ENCODE measurements at places on chromosomes 5 and 9. TPM values are rescaled to one million over a fixed set of nuclear protein-coding genes. Genes with fewer than 3 reads are reported as not detected.

Gene JAKMIP2
- total RNA-seq, result 2.9 TPM

Gene KIF4B
- total RNA-seq, result not detected

Gene PCDHB7
- not detected for total RNA-seq

- peak; percentile 84 for DNase-seq
- H3K4me1 ChIP-seq, result peaks cover 51% of the 10 kb centered on the region
- H3K27ac ChIP-seq, result peak overlapping the region; percentile 28
- H3K4me3 ChIP-seq, result no peak overlapping the region
- H3K36me3 ChIP-seq, result peaks cover 21% of the 10 kb centered on the region
Measured at GRCh38 chr9:38017149-38017884, 51.7 kb downstream of the SHB start.

GRCh38 chr5:133341296-133341695, 271.0 kb downstream of the FSTL4 start:
- no peaks in the 10 kb centered on the region for H3K36me3 ChIP-seq
- no peak overlapping the region for H3K27ac ChIP-seq
- DNase-seq, result peak; percentile 32

GRCh38 chr5:155441849-155442248, 428.3 kb downstream of the KIF4B start:
- no peaks in the 10 kb centered on the region for H3K36me3 ChIP-seq
- DNase-seq, result no peak
- H3K4me3 ChIP-seq, result no peak overlapping the region
- H3K27ac ChIP-seq, result no peak overlapping the region
- H3K27me3 ChIP-seq, result no peaks in the 10 kb centered on the region

DNA sequence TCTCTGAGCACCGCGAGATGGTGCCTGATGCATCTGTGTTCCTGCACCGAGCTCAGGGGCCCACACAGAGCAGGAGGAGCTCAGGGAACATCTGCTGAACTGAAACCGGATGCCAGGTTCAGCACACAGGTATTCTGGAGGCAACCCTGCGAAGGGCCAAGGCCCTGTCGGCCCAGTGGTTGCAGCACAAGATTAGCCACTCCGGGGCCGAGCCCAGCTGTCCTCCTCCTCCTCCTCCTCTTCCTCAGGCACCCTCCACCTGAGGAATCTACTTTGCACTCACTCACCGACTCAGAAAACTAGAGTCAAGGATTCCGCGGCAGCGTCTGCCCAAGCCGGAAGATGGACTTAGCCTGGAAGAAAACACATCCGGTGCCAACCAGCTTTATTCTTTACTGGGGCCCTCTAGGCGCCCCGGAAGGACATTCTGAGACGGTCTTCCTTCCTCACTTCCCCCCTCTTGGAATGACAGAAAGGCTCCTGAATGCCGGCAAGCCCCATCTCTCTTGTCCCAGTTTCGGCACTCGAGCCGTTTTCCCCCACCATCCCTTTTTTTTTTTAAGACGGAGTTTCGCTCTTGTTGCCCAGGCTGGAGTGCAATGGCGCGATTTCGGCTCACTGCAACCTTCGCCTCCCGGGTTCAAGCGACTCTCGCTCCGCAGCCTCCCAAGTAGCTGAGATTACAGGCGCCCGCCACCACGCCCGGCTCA, at the start of gene ZBTB6:
Gene ZBTB6, minus strand, starts transcription at position 360 of the 710 bp plus-strand sequence. CDS start 1,251 bp downstream, outside the sequence.
- H3K36me3 ChIP-seq, result peaks cover 8% of the 10 kb centered on the region
- peak within 1 kb of the TSS; percentile 68 for H3K27ac ChIP-seq
- H3K4me1 ChIP-seq, result peaks cover 21% of the 10 kb centered on the region
- peak; percentile 78 for DNase-seq

DNA sequence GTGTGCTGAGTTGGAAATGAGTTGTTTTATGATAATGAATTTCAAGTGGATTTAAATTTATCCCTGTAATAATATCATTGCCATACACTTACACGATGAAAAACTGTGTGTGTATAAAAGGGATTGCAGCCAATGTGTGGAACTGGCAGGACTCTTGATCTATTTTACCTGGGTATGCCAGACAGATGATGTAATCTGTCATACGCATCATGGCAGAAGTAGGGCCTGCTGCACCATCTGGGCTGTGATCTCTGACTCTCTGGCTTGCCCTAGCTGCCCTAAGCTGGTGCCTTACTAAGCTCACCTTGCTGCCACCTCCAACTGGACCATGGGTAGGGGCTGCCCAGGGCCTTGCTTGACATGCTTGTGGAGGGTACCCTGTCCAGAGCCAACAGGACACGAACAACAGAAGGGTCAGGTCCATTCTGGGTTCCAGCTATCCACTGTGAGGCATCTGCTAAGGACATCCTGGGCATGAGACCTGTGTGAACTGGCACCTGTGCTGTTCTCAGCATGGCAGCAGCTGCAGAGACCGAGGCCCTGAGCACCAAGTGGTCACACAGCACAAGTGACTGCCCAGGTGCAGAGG, 184.2 kb downstream of the FSTL4 start:
- peaks cover 3% of the 10 kb centered on the region for H3K4me1 ChIP-seq
- H3K4me3 ChIP-seq, result no peak overlapping the region
- no peak overlapping the region for H3K27ac ChIP-seq

- no peak for DNase-seq
- H3K36me3 ChIP-seq, result no peaks in the 10 kb centered on the region
- no peaks in the 10 kb centered on the region for H3K4me1 ChIP-seq
- no peak overlapping the region for H3K27ac ChIP-seq
Measured at GRCh38 chr5:136675769-136676168, 310.4 kb upstream of the TRPC7 start.

- no peaks in the 10 kb centered on the region for H3K36me3 ChIP-seq
- DNase-seq, result no peak
- no peak overlapping the region for H3K4me3 ChIP-seq
- H3K27ac ChIP-seq, result no peak overlapping the region
- H3K4me1 ChIP-seq, result no peaks in the 10 kb centered on the region
Measured at GRCh38 chr5:143544606-143545005, 141.1 kb upstream of the NR3C1 start.
